NCI-H526 treated with DMSO at 0.1 percent for 48 hours (cell line): ENCODE measurements at places on chromosomes 7 and 10.

- DNase-seq, result no peak
These were observed 303.2 kb downstream of the EXOC4 start for GRCh38 chr7:133556048-133556447.

GRCh38 chr7:100694098-100694745 lies at the start of gene GIGYF1:
GIGYF1 (minus strand) TSS chr7:100694250; CDS start chr7:100688238, 6,012 bp downstream.
- DNase-seq, result peak; percentile 42

- DNase-seq, result no peak
These were observed 67.2 kb upstream of the CTBP2 start for GRCh38 chr10:125227546-125227945.

DNA sequence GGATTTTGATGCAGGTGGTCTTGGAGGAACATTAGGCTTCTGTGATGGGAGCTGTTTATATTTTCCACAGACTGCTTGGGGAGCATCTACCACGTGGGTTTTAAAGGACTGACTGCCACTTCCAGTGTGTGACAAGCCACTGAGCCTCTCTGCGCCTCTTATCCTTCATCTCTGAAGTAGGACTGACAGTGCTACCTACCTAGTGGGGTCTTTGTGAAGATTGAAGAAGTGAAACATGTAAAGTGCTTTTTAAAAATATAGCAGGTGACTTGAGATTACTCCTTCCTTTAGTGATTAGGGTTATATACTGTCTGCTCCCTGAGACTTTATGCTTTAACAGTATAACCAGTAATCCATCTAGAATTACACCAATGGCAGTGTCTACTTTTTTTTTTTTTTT lies 29.9 kb downstream of the NKX2-3 start:
- no peak for DNase-seq

- DNase-seq, result no peak
These were observed 12.8 kb downstream of the OR2F1 start for GRCh38 chr7:143967398-143967797.

DNA sequence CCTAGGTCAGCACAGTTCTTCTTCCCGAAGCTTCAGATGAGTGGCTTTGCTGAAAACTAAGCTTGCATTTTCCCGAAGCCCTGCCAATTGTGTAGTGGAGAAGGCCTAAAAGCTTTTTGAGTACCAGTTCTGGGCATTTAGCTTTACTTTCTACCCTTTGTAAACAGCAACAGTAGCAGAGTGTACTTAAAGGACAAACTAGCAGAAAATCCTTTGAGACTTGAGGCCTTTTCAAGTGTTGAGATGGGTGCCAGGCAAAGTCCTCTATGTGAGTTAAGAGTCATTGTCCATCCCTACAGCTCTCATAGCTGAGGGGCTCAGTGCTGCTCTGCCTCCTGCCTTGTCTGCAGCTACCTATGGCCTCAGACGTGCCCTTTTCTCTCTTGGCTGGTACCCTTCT lies 368.2 kb downstream of the CCSER2 start:
- no peak for DNase-seq

GRCh38 chr7:141262101-141263090 lies 188.5 kb downstream of the TMEM178B start:
- DNase-seq, result no peak

DNA sequence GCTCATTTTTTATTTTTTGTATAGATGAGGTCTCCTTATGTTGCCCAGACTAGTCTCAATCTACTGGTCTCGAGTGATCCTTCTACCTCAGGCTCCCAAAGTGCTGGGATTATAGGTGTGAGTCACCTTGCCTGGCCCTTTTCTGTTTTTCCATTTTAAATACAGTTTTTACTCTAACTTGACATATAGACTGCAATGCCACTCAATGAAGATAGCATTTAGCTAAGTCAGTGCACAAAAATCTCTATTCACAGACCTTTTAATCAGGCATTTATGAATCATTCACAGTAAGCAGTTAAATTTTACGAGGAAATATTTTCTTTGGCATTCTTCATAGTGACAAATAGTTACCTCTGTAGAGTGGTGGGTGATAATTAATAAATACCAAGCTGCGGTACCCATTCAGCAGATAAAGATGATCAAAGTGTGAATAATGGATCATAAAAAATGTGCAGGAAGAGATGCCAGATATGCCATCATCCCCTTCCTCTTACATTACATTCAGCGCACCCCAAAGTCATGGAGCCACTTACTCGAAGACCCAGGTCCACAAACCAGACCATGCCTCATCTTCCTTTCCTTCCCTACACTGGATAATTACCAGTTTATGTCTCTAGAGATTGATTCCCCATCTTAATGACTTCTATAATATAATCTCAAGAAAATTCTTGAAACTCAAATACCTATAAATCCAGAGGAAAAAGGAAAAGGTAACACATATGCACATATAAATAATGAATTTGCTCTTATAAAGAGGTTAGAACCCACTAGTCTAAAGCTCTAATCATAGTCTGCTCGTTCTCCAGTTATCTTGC lies 56.0 kb downstream of the UBE2H start:
- no peak for DNase-seq

GRCh38 chr10:128846927-128847326 lies 620.1 kb upstream of the MGMT start:
- DNase-seq, result no peak

- DNase-seq, result no peak
These were observed 58.5 kb downstream of the CELF2 start for GRCh38 chr10:11076221-11076620.

- DNase-seq, result no peak
These were observed 285.2 kb downstream of the CACNA2D1 start for GRCh38 chr7:82158327-82158726.

- DNase-seq, result no peak
These were observed 4.7 kb downstream of the PLAC9 start for GRCh38 chr10:80137031-80137862.

GRCh38 chr7:34759477-34760125 lies 101.6 kb downstream of the NPSR1 start:
- DNase-seq, result peak; percentile 43

- DNase-seq, result peak; percentile 92
These were observed 60.8 kb downstream of the MDH2 start for GRCh38 chr7:76108540-76109233.

- DNase-seq, result no peak
These were observed 71.6 kb upstream of the GRB10 start for GRCh38 chr7:50854247-50854646.

DNA sequence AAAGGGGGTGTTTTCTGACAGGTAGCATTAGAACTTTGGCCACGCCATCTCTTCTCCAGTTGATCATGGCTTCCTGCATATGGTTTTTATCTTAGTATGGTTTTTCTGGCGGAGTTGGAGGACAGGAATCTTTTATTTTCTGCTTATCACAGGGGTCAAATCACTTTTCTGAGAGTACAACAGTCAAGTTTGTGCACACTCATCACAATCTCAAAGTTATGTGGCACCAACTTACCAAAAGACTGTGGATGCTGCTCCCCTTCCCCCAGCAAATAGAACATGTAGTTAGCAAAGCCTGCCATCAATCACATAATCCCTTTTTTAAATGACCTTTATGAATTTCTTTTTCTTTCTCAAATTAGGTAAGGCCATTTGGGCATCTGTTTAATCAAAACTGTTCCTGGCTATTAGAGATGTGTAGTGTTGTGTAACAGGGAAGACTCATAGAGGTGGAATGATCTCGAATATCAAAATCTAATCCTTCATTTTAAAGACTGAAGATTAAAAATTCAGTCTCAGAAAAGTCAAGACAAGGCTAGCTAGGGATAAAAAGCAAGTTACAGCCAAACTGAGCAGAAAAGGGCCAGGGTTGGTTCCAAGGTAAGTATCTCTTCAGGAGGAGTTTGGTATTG lies 3.8 kb upstream of the CH25H start:
- no peak for DNase-seq

- no peak for DNase-seq
These were observed 3.7 kb downstream of the GOT1 start for GRCh38 chr10:99426689-99427088.

DNA sequence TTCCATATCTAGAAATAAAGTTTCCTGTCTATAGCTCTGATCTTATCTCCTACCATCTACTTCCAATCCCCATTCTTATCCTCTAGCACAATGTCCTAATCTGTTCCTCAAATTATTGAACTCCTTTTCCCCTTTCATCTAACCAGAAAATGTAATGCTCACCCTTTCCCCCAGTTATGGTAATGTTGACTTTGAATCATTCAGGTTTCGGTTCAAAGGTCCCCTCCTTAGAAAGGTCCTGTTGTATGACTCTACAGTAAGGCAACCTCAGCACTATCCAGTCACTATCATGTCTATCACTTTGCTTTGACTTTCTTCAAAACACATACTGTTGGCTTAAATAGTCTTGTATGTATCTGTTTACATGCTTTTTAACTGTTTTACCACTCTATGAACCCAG lies 264.2 kb upstream of the PCDH15 start:
- DNase-seq, result no peak

DNA sequence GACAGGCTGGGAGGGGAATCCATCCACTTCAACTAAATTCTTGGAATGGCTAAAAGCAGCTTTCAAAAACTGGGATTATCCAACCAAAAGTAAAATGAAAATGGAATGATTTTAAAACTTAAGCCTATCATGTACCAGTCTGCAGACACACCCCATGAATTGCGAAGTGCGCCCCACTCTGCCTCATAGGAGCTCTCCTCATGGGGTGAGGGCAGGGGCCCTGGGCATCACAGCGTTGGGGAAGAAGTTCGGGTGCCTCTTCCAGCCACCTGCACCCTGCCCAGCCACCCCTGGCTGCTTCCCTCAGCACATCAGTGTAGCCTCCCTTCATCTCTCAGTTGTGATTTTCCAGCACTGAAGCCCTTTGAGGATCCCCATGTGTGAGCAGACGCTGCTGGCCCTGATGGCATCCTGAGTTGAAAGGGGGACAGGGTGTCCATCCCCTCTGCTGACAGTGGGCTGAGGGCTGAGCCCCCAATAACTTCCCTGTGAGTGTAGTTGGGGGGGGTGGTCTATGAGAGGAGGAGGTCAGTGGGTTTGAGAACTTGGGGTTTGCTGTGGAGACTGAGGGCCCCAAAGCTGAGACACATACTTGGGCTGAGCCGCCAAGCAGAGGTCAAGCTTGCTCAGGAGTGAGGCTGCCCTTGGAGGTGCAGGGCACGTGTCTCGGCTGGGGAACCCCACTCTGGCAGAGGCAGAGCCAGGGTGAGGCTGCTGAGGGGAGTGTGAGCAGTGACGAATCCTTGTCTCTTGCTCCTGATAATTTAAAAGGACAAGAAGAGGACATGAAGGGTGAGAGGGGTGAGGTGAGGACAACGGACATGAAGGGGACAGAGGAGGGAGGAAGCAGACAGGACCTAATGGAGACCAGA lies 542.1 kb downstream of the TCERG1L start:
- no peak for DNase-seq

DNA sequence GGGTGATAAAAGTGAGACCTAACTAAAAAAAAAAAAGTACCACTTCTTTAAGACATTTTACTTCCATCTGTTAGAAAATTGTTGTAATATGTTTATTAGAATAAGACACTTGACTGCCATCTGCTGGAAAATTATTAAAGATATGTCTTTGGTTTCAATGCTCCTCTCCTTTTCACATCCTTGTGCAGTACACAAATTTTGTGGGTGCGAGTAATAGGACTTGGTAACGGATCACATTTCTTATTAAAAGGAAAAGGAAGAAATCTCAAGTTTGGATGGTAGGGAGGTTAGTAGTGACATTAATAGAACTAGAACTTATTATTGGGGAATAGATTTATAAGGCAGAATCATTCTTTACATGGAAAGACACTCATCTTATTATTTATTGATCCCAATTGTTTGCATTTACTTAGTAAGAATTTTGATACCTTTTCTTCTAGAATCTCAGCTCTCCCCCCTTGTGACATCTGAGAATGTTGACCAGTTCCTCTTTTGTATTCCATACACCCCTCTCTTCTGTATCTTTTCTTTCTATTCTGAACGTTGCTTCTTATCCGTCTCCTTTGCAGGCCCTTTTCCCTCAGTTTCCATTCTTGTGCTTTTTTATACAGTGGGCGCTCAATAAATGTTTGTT lies 43.0 kb upstream of the RPA3 start:
- peak; percentile 22 for DNase-seq

DNA sequence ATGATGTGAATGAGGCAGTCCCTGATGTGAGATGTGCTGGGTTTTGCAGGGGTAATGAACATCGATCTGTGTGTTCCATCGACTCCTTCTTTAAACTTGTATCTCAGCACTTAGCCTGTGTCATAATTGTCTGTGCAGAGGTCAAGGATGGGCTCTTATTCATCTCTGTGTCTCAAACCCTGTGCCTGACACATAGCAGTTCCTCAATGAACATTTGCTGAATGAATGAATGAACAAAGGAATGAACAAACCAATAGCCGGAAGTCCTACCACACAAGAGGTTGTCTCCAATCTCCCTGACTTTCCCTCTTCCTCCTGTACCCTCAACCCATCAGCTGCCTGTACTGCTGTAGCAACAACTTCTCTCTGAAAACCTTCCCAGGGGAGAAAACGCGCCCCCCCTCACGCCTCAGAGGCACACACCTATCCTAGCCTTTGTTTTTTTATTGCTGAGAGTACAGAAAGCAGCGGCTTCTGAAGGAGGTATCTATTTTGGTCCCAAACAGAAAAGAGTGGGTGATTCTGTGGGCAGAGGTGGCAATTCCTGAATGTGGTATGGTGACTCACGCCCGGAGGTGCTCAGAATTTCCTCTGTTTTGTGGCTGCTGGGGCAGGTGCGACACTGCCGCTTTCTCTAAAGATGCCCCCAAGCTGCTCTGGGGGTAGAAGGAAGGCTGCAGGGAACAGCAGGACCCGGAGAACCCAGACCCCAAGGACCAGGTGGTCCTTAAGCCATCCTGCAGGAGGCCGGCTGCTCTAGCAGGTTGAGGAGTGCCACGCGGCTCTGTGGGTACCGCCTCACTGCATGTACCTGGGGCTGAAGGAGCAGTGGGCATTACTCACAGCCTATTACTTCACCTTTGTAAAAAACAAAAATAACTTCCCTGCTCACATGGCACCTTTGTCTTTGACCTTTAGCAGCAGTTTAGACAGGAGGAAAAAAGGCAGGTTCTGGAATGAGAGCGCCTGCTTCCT lies 9.6 kb downstream of the IL2RA start:
- DNase-seq, result no peak

GRCh38 chr7:116610721-116611120 lies 61.3 kb upstream of the MET start:
- no peak for DNase-seq

DNA sequence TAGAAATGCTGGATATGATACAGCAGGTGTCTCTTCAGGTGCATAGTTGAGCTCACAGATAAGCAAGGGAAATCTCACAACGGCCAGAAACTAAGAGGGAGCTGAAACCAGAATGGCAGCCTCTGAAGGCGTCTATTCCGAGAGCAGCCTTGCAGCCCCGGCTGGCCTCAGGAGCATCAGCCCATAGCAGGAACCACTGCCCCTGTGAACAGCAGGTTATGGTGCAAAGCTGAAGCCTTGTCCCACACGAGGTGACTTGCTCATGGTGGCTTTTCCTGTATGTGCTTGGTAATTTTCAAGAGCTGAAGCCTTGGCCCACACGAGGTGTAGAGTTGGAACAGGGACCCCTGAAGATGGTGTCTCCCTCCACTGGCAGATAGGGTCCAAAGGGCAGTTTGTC lies 33.2 kb downstream of the BNIP3 start:
- no peak for DNase-seq
